ENCODE measurements at places on chromosomes 2 and 18.
A peak's percentile ranks its signal among the peaks of the same experiment; 100 is the strongest.

DNA sequence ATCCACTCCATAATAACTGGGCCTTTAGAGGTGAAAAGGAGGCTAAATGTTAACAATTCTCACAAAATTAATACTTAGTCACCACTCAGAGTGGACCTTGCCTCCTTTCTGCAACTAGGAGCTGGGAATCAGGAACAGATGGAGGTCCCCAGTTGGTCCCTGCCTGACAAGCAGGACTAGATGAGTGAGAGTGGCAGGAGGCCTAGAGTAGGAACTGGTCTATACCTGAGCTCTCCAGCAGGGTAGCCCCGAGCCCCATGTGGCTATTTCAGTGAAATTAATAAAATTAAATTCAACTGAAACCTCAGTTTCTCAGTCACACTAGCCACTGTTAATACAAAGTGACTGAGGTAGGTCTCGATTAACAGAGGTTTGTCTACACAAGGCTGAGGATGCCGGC lies 150.5 kb downstream of the MYO5B start:
- DNase-seq = no peak

DNA sequence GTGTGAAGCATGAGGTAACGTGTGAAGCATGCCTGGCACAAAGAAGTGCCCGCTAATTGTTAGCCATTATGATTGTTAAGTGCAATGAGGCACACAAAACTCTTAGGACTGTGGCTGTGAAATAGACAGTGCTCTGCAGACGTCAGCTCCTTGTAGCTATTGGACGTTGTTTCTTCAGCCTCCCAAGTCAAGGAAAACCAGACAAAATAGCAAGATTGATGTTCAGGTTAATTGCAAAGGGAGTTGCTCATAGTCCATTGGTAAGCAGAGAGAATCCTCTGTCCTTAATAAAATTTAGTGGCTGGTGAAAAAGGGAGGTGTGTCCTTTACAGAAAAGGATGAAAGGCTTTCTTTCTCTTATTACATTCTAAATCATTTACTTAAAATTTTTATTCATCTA lies 54.6 kb upstream of the MBP start:
- no peak for DNase-seq

DNA sequence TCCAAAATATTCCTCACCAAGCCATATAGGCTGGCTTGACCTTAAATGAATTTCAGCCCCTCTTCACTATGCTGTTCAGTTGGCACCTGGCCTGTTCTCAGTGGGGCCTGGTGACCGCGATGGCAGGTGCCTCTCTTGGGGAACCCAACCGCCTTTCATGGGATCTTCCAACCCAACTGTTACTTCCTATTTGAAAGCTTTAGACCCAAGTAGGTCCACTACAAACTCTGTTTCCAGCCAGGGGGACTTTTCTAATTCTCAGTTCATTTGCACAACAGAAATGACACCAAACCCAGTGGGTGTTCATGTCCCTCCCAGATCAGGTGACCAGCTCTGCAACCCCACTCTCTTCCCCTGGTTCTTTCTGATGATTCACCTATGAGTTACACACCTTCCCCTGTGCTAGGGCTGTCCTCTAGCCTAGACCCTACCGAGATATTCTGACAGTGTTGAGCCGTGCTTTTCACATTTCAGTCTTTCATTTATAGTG lies 35.6 kb upstream of the NDUFV2 start:
- no peak for DNase-seq

DNA sequence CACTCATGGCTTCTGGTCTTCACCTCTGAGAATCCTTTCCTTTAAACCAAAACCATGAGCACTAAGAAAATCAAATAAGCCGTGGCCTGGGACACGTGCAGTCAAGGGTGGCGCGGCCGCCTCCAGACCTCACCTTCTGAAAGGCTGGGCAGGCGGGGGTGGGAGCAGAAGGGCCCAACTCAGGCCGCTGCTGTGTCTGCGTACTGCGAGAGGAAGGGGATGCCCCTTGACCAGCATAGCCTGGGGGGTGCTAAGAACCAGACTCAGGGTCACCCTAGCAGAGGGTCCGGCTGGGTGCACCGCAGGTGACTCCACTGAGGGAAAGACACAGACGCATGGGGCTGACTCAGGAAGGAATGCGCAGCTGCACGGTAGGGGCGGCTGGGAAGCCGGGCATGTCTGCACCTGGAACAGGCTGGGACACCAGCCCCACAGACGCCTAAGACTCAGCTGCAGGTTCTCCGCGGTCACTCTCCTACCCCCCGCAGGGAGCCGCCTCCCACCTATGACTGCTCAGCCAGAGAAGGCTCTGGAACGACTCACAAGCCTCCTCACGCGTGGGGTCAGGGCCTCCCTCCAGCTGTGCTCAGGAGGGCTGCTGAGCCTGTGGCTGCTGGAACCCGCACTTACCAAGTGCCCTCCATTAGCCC lies 432.4 kb upstream of the MYT1L start:
- no peak for DNase-seq

DNA sequence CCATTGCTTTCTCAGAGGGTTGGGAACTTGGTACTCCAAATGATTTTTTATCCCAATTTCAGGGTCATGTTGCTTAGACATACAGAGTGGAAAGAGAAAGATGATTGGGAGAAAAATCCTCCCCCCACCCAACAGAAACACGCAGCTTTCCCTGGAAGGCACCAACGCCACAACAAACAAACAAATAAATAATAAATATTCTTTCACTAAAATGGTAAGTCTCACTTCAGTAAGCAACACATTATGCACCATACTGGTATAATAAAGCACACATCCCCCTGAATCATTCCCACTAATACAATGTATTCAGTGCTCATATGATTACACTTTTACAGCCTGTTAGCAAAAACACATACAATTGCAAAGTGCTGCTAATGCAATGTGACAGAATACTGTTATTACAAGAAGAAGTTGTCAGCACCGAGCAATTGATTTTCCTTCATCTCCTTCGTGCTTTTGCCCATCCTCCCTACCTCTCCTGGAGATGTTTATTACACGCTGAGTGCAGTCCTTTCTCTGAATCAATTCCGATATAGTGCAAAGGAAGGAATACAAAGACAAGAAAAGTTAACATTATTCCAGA lies 359.9 kb downstream of the TXNL1 start:
- DNase-seq = no peak

DNA sequence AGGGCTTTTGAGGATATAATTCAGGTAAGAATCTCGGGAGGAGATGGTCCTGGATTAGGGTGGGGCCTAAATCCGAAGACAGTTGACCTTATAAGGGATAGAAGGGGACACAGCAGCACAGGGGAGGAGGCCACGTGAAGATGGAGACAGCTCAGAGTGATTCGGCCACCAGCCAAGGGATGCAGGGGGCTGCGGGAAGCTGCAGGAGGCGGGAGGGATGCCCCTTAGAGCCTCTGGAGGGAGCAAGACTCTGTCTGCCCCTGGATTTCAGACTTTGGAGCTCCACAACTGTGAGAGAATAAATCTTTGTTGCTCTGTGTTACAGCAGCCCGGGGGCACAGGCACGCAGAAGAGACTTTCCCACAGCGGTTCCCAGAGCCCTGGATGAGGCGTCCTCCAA lies 143.7 kb downstream of the ASB1 start:
- DNase-seq = no peak

DNA sequence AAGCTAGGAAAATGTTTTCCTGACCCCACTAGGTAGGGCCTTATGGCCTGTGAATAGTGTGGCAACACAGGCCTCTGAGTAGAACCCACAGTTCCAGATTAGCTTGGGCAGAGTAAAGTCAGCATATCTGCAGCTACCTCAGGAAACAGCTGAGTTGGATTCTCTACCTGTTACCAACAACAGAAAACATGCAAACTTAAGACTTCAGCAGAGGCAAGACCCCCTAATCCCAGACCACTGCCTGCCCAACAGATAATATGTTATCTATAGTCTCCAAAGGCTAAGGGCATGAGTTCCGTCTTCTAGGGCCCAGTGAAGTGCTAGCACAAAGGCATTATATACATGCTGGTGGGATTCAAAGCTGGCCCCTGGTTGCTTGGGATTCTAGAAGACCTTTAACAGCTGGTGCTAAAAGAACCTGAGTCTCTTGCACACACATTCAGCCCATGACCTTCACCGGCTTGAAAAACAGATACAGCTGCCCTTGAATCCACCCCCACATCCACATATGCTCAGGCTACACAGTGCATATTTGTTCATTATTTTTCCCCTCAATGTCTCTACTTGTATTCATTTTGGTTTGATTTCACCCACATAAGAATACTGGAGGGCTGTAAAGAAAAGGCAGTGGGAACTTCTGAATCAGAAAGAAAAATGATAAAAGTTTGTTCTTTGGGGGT lies 13.5 kb upstream of the UBXN4 start:
- no peak for DNase-seq

GRCh38 chr2:45009928-45010701 lies 863 bp upstream of the SIX2 start:
- DNase-seq = peak; percentile 72

GRCh38 chr18:49178321-49178720 lies 227.6 kb upstream of the SMAD7 start:
- DNase-seq = no peak

DNA sequence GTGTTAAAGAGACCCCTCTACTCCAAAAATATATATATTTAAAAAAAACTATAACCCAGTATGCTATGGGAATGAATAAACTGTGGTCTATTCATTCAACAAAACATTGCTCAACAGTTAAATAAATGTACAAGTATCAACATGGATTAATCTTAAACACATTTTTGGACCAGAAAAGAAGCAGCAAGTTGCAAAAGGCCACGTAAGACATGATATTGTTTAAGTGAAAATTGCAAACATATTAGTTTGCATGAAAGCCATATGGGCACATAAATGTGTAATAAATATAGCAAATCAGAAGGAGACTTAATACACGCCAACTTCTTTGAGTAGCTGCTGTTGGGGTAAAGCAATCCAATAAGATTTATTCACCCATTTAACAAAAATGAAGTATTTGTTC lies 321.5 kb downstream of the FBXO15 start:
- DNase-seq = no peak

DNA sequence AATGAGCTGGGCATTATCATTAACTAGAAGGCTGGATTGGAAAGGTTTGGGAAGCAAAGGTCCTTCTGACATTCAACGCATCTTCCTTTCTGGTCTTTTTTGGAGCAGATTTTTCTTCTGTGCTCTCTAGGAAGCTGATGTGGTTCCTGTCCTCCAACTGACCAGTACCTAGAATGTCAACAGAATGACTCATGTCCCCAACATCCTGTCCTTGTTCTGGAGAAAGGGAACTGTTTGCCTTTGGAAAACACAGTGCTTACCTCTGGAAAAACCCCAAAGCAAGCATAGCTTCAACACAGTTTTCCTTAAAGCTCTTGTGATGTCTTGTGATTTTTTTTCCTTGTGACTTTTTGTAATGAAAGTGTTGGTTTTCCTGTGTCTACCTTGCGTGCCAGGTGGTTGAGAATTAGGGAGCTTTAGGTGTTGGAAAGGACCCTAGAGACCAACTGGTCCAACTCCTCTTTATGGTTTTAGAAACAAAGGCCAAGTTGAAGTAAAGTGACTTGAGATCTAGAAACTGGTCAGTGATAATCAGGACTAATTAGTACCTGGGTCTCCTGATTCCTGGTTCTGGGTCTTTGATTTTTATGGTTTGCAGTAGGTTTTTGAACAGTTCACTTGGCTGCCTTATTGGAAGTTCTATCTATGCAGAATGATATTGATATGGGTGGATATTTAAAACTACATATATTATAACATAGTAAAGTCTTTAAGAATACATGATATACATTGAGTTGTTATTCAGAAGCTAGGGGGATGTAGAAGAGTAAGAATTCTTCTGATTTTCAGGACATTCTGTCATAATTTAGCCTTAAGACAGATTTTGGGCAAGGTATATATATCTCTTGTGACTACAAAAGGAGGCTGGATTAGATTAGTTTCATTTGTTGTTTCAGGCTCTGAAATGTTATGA lies 70.5 kb downstream of the FMNL2 start:
- DNase-seq = no peak

DNA sequence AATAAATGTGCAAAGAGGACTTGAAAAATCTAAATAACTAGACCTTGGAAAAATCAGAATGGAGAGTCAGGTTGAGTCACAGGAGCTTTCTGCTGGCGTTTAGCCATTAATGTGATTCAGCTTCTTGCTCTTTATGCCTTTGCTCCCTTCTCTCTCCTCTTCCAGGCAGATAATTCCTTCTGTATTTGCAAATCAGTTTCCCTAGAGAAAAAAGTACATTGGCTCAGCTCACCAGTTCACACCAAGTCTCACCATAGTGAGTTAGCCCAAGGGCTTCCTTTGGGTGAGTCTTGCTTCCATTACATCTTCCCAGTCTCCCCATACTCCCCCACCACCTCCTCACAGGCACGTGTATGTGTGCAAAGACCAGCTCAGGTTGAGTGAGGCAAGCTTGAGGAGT lies 73.6 kb downstream of the CYBRD1 start:
- no peak for DNase-seq

DNA sequence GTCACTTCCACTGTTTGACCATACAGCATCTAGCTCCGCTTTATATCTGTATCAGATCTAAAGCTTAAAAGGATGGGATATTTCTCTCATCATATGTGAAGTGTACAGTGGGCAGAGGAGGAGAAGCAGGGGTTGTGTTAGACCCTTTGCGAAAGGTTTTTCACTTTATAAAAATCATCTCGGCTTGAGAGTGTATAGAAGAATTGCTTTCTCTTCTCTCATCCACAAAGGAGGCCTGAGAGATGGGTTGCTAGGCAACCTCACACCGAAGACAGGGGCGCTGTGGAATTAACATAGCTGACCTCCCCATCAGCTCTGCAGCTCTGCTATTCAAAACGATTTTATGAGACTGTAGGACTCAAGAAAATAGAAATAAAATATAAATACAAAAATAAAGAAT lies 70.2 kb upstream of the GALNT3 start:
- DNase-seq = no peak

Data from nephron progenitor cell (in vitro differentiated cells).